ENCODE measurements at places on chromosomes 7 and 10.

DNA sequence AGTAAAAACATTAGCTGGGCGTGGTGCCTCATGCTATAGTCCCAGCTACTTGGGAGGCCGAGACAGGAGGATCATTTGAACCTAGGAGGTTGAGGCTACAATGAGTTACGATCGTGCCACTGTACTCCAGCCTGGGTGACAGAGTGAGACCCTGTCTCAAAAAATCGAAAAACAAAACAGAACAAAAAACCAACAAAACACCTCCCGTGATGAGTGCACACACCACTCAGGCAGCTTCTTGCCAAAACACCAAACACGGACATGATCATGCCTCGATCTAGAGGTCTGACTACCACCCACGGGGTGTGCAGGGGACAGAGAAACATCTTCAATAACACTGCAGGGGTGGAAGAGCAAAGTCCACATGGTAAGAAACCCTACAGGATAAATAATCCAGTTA, 44.4 kb downstream of the AMZ1 start:
- DNase-seq = no peak

DNA sequence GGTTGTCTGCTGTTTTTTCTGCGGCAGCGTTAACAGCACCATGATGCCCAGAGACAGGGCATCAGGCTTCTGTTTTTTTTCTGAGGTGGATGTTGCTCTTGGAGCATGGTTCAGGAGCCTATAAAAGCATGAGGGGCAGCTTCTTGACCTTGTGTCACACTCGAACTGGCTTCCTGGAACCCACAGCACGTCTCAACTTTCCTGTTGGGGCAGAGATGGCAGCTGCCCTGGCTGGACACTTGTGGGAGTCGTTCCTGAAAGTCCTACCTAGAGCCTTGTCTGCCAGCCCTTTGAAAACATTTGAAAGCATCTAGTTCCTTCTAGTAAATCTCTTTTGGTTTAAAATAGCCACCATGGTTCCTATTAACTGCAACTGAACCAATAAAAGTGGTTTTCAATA, 28.9 kb upstream of the PRKAG2 start:
- DNase-seq = no peak

DNA sequence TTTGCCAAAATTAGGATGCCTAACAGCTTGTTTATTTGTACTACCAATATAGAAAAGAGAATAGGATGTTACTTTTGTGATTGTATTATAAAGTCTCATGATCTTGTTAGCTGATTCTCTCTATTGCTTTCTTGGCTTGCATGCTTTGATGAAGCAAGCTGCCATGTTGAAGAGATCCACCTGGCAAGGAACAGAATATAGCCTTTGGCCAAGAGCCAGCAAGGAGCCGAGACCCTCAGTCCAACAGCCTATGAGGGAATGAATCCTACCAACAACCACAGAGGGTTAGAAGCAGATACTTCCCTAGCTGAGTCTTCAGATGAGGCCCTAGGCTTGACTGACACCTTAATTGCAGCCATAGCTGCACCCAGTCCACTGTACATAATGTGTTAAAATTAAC, 41.2 kb downstream of the NEUROD6 start:
- DNase-seq = no peak

DNA sequence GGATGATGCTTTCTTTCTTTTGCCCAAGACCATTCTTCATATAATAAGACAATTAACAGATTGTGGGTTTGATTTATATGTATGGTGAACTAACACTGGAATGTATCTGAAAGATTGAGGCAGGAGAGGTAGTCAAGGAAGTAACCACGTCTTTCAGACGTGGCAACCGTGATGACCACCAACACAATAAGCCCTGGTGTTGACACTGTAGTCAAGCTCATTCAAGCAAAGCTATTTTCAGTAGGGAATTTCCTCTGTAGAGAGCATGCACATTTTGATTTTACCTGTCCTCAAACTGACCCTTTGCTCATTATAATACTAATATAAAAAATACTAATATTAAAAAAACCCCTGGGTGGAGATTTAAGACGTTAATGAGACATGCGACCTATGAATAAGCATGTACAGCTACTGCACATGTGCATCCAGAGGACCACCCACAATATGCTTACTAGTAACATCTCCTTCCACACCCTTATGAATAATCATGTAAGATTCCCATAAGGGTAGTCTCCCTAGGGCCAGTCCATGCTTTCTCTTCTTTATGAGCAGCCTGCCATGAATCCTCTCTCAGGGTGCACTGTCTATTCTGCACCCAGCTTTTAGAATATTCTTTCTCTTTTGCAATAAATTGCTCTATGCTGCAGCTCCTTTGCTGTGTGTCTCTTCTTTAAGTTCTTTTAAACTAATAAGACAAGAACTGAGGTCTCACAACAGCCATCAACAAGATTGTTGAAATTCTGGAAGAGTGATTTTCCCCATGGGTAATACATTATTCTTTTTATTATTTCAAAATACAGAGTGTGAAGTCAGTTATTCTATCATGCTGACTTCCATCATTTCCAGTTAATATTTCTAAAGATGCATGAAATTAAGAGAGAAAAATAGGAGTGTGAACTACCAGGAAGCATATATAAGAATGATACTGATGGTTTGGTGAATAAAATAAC, 151.3 kb upstream of the NPVF start:
- no peak for DNase-seq

GRCh38 chr10:11425296-11425610, 186.2 kb downstream of the USP6NL start:
- DNase-seq = no peak
